Subcutaneous adipose tissue (tissue), 4 donors: ENCODE measurements at places on chromosomes 5 and 9. TPM values are rescaled to one million over a fixed set of nuclear protein-coding genes. Genes with fewer than 3 reads are reported as not detected.

Gene ARL10
- total RNA-seq = 5.8 TPM

Gene IFNW1
- not detected for total RNA-seq

Gene ITK
- total RNA-seq = 8.8 TPM

Gene PALM2AKAP2
- total RNA-seq = 59.9 TPM

Gene SPATA31E1
- not detected for total RNA-seq

Gene MVB12B
- total RNA-seq = 9.0 TPM

Gene LMX1B
- total RNA-seq = 0.51 TPM

Gene CXCL14
- total RNA-seq = 176 TPM

Gene GPRIN1
- 0.75 TPM for total RNA-seq

Gene NUDT12
- total RNA-seq = 13.2 TPM

Gene LCN1
- not detected for total RNA-seq

Gene BTNL9
- 174 TPM for total RNA-seq

Gene SPDL1
- 7.0 TPM for total RNA-seq

Gene EMB
- 42.7 TPM for total RNA-seq

Gene CDX1
- total RNA-seq = not detected
